ENCODE measurements at places on chromosomes 3 and 15. TPM values are rescaled to one million over a fixed set of nuclear protein-coding genes. Genes with fewer than 3 reads are reported as not detected.

DNA sequence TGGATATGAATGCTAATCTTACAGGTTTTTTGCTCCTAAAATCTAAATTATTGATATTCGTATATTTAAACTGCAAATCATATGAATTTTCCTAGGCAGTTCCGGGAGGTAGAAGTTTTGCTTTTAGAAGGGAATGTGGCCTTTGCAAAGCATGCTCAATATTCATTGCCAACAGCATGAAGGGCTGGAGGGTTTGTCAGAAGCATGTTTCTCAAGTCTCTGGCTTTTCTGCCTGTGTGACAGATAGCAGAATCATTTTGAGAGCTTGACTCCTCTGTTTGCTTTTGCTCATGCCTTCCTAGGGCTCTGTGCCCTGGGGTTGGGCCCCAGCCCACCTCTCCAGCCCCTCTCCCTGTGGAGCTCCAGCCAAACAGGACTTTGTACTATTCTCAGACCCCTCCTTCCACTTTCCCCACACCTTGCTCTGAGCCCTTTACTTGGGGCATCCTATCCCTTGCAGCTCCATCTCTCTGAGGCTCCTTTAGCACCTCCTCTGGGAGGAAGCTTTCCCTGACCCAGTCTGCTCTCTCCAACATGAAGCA is 91.3 kb downstream of the ARNT2 start:
- no peak for DNase-seq

DNA sequence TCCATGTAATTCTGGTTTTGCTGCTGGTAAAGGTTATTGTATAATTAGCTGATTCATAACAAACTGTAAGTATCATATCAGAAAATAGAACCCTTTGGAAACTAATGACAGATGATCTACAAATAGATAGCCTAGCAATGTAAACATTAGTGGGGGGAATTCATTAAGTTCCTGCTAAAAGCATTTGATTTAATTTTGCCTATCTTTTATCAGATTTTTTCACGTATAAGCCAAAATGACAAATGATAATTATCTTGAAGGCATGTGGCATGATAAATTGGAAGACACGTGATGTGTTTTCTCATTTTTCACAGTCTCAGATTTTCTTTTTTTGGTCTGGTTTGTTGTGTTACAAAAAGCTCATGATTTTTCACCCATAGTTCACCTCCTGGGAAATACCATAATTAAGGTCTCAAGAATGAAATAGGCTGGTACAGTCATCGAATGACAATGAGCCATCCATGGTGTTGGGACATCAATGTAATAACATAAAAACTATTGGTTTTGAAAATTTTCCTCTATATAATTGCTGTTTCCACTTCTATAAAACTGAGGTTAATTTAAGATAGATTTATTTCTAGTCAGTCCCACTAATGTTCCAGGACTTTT is 325.9 kb upstream of the TBL1XR1 start:
- DNase-seq = no peak

GRCh38 chr3:184426691-184427141 is 46.9 kb downstream of the CHRD start:
- no peak for DNase-seq

GRCh38 chr3:69675786-69676530 is 63.3 kb upstream of the MITF start:
- DNase-seq = peak; percentile 66

DNA sequence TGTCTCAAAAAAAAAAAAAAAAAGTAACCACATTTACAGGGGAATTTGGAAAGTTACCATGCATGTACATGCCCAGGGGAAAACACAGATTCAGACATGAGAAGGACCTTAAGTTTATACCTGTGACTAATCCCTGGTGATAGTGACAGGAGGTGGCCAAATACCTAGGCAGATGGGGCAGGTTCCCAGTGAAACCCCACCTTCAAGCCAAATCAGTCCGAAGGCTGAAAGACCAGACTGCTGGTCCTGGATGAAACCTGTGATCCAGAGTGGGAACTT is 15.8 kb downstream of the SPCS1 start:
- DNase-seq = no peak

- DNase-seq = no peak
Measured at GRCh38 chr15:67833710-67834511, 5.9 kb downstream of the RNU6-1 start.

GRCh38 chr3:149274220-149274619 is 52.6 kb upstream of the CP start:
- no peak for DNase-seq

DNA sequence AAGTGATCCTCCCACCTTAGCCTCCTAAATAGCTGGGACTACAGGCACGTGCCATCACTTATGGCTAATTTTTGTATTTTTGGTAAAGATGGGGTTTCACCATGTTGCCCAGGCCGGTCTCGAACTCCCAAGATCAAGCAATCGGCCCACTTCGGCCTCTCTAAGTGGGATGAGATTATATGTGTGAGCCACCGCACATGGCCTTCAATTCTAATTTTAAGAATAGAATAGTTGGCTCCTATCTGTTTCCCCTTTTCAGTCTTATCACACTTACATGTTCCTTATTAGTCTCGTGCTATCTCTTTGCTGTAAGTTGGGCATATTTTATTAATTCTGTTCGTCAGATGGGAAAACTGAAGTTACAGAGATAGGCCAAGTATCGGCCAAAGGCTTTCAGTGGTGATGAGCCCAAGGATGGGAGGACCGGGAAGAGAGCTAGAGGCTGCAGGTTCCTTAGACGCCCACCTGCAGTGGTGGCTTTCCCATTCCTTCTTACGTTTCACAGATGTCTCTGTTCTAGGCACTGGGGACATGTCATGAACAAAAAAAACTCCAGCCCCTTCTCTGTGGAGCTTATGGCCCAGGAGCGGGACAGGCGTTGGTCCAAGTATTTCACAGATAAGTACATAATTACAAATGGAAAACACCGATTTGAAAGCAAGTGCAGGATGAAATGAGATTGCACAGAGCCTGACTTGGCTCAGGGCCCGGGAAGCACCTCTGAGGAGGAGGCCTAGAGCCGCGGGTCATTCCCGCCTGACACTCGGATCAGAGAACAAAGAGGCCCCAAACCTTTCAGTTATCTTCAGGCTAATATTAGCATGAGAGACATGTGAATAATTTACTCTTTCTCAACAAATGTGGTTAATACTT is 91.1 kb upstream of the KLF13 start:
- DNase-seq = no peak

GRCh38 chr3:100978011-100978659 is 15.1 kb downstream of the ABI3BP start:
- no peak for DNase-seq

DNA sequence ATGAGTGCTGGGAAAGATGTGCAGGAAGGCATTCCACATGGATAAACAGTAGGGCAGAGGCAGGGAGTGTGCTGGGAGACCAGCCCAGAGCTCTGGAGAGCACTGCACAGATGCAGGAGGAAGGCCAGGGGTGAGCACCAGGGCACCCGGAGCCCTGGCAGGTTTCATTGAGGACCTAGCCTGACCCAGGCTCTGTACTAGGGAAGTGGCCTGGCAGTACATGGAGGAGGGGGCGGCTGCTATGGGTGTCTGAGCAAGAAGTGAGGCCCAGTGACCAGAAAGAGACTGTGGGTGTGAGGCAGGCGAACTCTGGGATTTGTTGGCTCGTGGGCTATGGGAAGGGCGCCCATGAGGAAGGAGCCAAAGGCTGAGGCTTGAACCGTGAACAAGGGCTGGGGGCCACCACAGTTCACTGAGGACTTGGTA is 139.1 kb downstream of the DNAJB8 start:
- no peak for DNase-seq

- DNase-seq = no peak
Measured at GRCh38 chr15:74415966-74416916, 17.5 kb downstream of the SEMA7A start.

DNA sequence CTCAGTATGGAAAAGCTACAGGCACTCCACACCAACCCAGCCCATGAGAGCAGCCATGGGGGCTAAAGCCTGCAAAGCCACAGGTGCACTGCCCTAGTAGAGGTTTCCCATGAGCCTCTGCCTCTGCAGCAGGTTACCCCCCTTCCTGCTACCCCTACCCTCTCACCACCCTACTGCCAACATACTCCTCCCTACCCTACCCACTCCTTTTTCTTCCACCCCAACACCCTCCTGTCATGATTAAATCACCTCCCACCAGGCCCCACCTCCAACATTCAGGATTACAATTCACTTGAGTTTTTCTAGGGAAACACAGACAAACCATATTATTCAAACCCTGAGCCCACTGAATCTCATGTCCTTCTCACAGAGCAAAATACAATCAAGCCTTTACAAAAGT is 88.4 kb downstream of the LMLN start:
- DNase-seq = no peak

DNA sequence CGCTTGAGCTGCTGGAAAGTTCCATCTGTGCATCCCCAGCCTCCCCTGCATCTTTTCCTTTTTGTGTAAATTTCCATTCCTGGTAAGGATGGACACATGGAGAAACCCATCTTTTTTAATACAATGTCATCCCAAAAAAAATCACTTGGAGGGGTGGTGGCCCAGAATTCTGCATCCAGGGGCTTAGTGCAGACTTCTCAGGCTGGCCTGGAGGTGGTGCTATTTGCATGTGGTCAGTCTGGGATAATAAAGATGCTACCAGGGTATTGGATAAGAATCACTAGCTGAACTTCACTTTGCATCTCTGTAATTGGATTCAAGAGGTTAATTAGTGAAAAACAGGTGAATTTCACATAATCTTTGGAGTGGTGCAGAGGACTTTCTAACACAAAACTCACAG is 1.8 kb upstream of the ZSCAN2 start:
- DNase-seq = peak; percentile 44

DNA sequence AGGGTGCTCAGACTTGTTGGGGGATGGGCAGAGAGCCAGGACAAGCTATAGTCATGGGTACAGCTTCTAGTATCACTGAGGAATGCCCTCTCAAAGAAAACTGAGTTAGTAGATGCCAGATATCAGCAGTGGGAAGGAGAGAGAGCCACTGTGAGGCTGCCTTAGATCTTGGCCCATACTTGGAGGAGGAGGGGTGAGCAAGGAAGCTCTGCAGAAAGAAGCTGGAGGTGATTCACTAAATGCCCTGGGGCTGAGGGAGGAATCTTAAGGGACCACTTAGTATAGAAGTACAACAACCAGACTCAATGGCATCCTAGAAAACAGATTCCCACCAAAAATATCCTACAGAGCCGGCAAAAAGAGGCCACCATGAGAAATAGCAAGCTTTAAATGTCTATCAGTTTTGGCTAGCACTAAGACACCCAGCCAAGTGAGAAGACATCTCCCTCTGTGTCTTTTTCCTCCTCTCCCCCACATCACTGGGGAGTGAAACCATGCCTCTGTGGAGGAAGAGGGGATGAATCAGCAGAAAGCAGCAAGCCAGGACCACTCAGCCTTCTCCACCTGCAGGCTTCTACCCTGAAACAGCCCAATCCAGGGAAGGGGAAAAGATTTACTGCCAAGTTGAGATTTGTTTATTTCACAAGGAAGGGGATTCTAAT is 282.5 kb upstream of the STT3B start:
- no peak for DNase-seq

DNA sequence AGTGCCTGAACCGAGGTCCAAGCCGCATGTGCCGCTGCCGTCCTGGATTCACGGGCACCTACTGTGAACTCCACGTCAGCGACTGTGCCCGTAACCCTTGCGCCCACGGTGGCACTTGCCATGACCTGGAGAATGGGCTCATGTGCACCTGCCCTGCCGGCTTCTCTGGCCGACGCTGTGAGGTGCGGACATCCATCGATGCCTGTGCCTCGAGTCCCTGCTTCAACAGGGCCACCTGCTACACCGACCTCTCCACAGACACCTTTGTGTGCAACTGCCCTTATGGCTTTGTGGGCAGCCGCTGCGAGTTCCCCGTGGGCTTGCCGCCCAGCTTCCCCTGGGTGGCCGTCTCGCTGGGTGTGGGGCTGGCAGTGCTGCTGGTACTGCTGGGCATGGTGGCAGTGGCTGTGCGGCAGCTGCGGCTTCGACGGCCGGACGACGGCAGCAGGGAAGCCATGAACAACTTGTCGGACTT is 7.1 kb downstream of the DLL4 start:
- DNase-seq = no peak

- DNase-seq = no peak
Measured at GRCh38 chr15:54582863-54583643, 604.8 kb downstream of the UNC13C start.

DNA sequence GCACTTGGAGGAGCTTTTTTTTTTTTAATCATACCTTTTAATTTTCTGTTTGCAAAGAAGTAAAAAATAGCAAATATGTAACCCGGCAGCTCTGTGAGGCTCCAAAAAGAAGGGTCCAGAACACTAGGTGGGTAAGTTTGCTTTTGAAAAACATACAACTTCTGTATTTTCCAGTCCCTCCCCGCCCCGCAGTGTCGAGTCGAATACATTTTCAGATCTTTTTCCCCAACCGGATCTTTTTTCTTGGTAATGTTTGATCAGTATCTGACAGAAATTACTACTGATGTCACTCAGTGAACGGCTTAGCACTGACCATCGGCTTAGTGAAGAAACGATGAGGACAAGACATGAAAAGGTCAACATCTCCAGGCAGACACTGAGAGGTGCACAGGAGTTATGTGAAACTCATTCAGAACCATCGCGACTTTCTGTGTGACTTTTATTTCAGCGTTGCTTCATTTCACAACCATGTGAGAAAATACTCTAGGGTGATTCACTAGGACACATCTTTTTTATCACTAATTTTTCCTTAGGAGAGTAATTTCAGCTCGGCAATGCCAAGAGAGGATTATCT is 11.0 kb downstream of the ISL2 start:
- DNase-seq = no peak

DNA sequence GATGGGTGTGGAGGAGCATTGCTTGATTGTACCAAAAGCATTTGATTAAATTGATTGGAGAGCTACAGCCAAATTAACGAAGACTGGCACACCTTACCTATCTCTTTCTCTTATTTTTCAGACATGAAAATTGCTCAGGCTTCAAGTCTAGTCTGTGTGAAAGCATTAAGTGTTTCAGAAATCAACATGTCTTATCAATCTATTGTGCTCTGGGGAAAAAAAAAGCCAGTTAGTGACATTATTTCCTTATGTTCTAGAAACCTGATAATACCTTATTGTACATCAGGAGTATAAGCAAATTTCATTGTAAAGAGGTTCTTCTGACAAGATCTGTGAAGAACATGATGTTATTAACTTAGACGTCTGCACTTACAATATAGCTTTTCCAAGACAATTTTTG is 465.2 kb downstream of the IL5RA start:
- DNase-seq = no peak

GRCh38 chr15:39468828-39469227 is 112.1 kb upstream of the THBS1 start:
- DNase-seq = no peak

DNA sequence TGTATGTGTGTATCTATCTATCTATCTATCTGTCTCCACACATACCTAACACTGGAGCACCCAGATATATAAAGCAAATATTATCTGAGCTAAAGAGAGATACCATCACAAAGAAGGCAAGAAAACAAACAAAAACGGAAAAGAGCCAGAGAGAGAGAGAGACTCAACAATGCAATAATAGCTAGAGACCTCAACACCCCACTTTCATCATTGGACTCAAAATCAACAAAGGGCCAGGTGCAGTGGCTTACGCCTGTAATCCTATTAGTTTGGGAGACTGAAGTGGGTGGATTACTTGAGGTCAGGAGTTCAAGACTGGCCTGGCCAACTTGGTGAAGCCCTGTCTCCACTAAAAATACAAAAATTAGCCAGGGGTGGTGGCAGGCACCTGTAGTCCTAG is 23.4 kb downstream of the NCBP2 start:
- no peak for DNase-seq

TNNC1 gene
- 98.9 TPM for total RNA-seq

FBXO40 gene
- 0.59 TPM for total RNA-seq

TOPBP1 gene
- 39.6 TPM for total RNA-seq

RNU5B-1 gene
- under 0.01 TPM for total RNA-seq

SLC12A8 gene
- 4.3 TPM for total RNA-seq

FAM107A gene
- total RNA-seq = 0.59 TPM

SCAANT1 gene
- total RNA-seq = not detected

GOLGA8G gene
- not detected for total RNA-seq

CHD2 gene
- total RNA-seq = 174 TPM

XCR1 gene
- 0.39 TPM for total RNA-seq

Data from skin of body (tissue), 3 donors.